ENCODE measurements at places on chromosomes 2 and 18.
A peak's percentile ranks its signal among the peaks of the same experiment; 100 is the strongest.

GRCh38 chr2:235598026-235598425 is 104.2 kb downstream of the AGAP1 start:
- DNase-seq: no peak

DNA sequence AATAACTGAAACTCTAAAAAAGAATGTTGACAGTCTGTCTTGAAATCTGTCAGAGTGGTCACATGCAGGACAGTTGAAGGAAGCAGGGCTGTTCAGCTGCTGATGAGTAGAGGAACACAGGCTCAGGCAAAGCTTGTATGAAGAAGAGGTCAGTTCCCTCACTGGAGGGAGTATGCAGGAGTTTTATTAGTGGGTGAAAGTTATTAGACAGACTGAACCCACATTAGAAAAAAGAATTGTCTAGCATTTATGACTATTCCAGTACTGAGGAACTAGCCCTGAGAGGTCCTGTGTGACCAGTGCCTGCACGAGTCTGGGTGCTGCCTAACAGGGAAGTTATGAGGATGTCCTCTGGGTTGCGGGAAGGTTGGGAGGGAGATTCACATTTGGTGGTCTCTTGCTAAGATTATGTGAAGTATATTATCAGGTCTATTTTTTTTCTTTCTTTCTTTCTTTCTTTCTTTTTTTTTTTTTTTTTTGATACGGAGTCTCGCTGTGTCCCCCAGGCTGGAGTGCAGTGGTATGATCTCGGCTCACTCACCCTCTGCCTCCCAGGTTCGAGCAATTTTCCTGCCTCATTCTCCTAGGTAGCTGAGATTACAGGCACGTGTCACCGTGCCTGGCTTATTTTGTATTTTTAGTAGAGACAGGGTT is 9.6 kb downstream of the TET3 start:
- no peak for DNase-seq

- no peak for DNase-seq
Measured at GRCh38 chr2:218047536-218048225, 21.4 kb upstream of the RUFY4 start.

DNA sequence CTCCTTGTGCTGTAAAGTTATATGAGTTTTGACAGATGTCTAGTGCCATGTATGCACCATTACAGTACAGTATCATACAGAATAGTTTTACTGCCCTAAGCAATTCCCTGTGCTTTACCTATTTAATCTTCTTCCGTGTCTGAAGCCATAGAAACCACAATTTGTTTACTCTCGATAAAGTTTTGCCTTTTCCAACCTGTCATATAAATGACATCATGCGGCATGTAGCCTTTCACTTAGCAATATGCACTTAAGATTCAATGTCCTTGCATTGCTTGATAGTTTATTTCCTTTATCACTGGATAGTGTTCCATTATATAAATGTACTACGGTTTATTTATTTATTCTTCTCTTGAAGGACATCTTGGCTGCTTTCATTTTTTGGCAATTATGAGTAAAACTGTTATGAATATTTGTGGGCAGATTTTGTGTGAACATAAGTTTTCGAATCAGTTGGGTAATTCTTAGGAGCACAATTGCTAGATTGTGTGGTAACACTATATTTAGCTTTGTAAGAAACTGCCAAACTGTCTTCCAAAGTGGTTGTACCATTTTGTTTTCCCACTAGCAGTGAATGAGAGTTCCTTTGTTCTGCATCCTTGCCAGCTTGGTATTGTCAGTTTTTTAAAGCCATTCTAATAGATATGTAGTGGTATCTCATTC is 136.8 kb upstream of the MAP3K20 start:
- DNase-seq: no peak

DNA sequence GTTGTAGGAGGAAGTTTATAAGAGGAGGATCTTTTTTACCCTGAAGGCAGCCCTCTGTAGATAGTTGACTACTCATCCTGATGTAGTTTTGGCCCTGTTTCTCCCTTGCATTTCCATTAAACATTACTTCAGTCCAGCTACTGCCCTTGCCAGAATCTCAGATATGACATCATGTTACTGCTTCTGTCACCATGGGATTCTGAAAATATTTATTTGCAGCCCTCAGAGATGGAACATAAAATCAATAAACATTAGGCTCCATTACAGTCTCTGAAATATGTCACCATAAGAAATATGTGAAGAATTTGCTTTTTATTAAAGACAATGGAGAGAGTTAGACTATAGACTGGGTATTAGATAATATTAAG is 68.7 kb upstream of the STK39 start:
- DNase-seq: no peak

GRCh38 chr2:65431421-65432226 is 775 bp downstream of the SPRED2 start:
- peak; percentile 19 for DNase-seq

DNA sequence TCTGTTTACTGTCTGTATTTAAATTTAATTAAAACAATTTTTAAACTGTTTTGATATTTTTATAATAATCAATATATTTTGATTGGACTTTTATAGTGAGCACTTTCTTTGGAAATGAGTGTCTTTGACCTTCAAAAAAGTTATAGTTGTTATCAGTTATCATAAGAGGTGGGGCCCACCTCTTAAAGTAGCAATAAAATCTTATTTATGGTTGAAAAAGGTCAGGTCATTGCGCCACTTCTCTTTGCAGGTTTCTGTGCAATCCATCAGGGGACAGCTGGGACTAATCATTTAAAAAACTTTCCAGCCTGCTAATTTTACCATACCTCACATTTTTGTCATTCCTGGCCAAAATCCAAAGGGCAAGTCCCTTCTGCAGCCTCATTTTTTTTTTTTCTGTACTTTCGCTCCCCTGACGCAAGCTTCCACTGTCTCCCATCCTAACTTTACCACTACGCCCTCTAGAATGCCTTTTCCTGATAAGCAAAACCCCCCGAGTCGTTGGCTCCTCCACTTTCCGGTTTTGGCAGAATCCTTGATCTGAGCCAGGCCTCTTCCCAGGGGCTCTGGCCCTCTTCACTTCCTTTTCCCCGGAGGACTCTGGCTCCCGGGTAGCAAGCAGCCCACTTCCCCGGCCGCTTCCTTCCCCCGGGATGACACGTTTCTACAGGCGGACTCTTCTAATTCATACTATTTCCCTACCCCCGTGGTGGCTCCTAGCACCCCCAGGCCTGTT is 1.1 kb upstream of the SEH1L start:
- no peak for DNase-seq

All from NCI-H1930 (cell line).